ENCODE measurements at places on chromosomes 16 and 17. TPM values are rescaled to one million over a fixed set of nuclear protein-coding genes. Genes with fewer than 3 reads are reported as not detected.

Gene TBC1D3
- 2.6 TPM for total RNA-seq

Gene PTGES3L
- not detected for total RNA-seq

Gene DOC2B
- total RNA-seq = 0.05 TPM

Gene KRTAP4-6
- total RNA-seq = not detected

Gene FDXR
- total RNA-seq = 39.4 TPM

Gene KCTD19
- total RNA-seq = 1.1 TPM

Gene COQ7
- total RNA-seq = 14.1 TPM

Gene NPIPB2
- 22.9 TPM for total RNA-seq

Gene MYCBPAP
- total RNA-seq = 13.9 TPM

Gene SOX8
- total RNA-seq = 0.12 TPM

Gene ANKS3
- total RNA-seq = 16.2 TPM

Gene RRAD
- total RNA-seq = 0.55 TPM

Gene ADCY7
- total RNA-seq = 131 TPM

Gene GP1BA
- total RNA-seq = not detected

Gene GAST
- not detected for total RNA-seq

Gene OR3A3
- total RNA-seq = not detected

Gene C16orf96
- not detected for total RNA-seq

Gene FAAP100
- 44.5 TPM for total RNA-seq

Gene IL21R
- total RNA-seq = 24.6 TPM

Gene SEPTIN12
- total RNA-seq = not detected

Gene NEUROD2
- total RNA-seq = not detected

Gene SNX11
- 32.6 TPM for total RNA-seq

Gene SLC13A2
- not detected for total RNA-seq

Gene CDH11
- total RNA-seq = not detected

Gene TBX2
- not detected for total RNA-seq

Gene SOCS1
- 200 TPM for total RNA-seq

Gene CCL13
- total RNA-seq = not detected

Gene ELMO3
- total RNA-seq = 6.2 TPM

Gene DNAI2
- 0.35 TPM for total RNA-seq

Gene IL34
- not detected for total RNA-seq

Gene EPX
- not detected for total RNA-seq

Gene CCDC200
- not detected for total RNA-seq

Gene NOG
- total RNA-seq = not detected

Gene TBC1D3I
- total RNA-seq = 1.1 TPM

Gene NPIPB8
- total RNA-seq = 1.0 TPM

Gene MYH11
- 0.06 TPM for total RNA-seq

Gene MYL11
- not detected for total RNA-seq

Gene C16orf90
- not detected for total RNA-seq

Gene HCRT
- total RNA-seq = not detected

Gene TBC1D26
- total RNA-seq = not detected

Gene NOD2
- total RNA-seq = 10.7 TPM

Gene CACNG3
- not detected for total RNA-seq

Gene KRT20
- not detected for total RNA-seq

Gene KRT35
- total RNA-seq = not detected

Gene CCL16
- not detected for total RNA-seq

Gene C1QTNF8
- not detected for total RNA-seq

Gene SGSH
- total RNA-seq = 22.1 TPM

Gene RDM1
- total RNA-seq = 13.5 TPM

Gene RPH3AL
- total RNA-seq = 1.2 TPM

Gene NUPR1
- total RNA-seq = not detected

Gene CD300LF
- not detected for total RNA-seq

Gene RPL19
- total RNA-seq = 1,928 TPM

Gene PYDC1
- not detected for total RNA-seq

Gene GABARAPL2
- total RNA-seq = 59.9 TPM

Gene ULK2
- 11.2 TPM for total RNA-seq

Gene SULT1A2
- total RNA-seq = not detected

All from activated CD8-positive, alpha-beta memory T cell treated with anti-CD3 and anti-CD28 coated beads, Interleukin-2, amount 10 ng/mL, durations not matched to agents 7 days and 5 days (primary cell).